CD4-positive, alpha-beta T cell treated with Interleukin-21 for 1 hour (primary cell): ENCODE measurements at places on chromosomes 7 and 10.

DNA sequence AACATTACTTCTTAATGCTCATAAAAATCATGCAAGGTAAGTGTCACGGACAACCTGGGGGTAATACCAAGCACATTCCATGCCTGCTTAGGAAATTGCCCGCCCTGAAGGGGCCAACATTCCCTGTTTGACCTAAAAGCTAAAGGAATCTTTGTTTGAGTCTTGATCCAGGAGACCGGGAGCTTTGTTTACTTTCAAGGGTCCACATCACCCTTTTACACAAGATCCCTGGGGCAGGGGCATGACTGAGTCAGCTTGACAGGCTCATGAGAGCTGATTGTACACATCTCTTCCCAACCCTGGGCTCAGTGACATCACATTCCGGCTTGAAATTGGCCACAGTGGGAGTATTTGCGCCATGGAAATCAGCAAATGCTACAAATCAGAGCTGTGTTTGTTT, 248.1 kb upstream of the HABP2 start:
- DNase-seq, result no peak

DNA sequence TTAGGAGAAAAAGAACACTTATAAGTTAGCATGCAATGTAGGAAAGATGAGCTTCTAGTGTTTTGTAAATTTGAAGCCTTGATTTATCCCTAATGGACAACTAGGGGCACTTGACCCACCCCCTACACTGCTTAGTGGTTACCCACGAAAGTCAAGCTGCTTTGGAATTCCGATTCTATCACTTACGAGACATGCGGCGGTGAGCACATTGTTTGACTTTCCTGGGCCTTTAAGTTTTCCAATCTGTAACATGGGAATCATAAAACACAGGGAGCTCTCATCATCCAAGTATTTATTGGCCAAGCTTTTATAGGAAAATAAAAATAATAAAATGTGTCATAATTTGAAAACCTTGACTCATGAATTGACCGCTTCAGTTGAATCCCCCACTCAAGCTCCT, 78.7 kb upstream of the PDK4 start:
- no peak for DNase-seq

- no peak for DNase-seq
These were observed 35.2 kb upstream of the NPSR1 start for GRCh38 chr7:34622771-34623250.

DNA sequence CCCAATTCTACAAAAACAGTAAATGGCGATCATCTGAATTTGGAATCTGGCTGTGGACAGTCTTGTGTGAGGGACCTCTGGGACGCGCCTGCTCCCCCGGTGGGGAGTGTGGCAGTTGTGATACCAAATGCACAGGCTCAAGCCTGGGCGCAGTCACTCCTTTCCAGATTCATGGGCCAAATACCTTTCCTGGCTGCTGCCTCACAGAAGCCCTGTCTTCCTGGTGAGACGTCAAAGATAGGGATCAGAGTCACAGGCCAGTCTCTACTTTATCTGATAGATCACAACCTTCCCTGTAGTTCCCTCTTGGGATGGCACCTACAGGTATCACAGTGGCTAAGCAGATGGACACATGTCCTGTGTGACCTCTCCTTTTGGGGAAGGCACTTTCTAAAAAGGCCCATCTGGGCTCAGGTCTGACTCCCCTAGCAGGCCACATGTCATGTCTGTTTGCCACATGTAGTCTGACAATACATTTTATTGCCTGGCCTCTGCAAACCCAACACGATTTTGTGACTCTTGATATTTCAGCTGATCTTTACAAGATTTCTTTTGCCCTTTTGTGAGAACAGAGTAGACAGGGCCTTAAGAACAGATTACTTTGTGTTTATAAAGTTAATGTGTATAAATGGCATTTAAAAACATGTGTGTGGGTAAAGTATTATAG, 150.1 kb downstream of the SNX10 start:
- DNase-seq, result no peak

GRCh38 chr7:92404170-92404614, 43.1 kb upstream of the GATAD1 start:
- peak; percentile 37 for DNase-seq

DNA sequence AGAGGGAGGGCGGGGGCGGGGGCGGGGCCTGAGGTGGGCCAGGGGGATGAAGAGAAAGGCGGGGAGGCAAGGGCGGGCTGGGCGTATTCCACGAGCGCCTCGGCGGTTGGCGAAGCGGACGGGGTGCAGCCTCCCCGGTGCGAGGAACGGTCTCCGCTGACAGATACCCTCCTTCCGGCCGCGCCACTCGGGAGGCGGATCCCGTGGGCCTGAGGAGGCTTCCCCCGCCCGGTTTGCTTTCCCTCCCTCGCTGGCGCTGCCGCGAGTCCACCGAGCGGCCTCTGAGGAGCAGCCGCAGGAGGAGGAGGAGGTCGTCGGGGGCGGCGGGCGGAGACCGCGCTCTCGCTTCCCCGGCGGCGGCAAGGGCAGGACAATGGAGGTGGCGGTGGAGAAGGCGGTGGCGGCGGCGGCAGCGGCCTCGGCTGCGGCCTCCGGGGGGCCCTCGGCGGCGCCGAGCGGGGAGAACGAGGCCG, at the start of gene TRIM24:
TRIM24 (plus strand) TSS at position 84 of the 473 bp plus-strand sequence; CDS start at position 374, 290 bp downstream.
- no peak for DNase-seq
